ENCODE measurements at places on chromosomes 1 and 21. TPM values are rescaled to one million over a fixed set of nuclear protein-coding genes. Genes with fewer than 3 reads are reported as not detected.

DNA sequence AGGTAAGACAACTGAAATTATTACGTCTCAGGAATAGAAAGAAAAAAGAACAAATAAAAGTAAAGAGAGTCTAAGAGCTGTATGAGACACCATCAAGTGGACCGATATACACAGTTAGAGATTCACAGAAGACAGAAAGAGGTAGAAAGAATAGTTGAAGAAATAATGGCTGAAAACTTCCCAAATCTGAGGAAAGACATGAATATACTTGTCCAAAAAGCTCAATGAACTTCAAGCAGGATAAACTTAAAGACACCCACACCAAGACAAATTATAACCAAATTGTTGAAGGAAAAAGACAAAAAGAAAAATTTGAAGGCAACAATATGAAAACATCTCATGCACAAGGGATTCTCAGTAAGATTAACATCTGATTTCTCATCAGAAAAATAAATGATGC lies 19.6 kb upstream of the WNT3A start:
- no peak for DNase-seq
- no peaks in the 10 kb centered on the region for H3K4me1 ChIP-seq
- no peak overlapping the region for H3K27ac ChIP-seq
- no peak overlapping the region for H3K4me3 ChIP-seq
- H3K36me3 ChIP-seq = no peaks in the 10 kb centered on the region

- H3K4me1 ChIP-seq = peaks cover 11% of the 10 kb centered on the region
- peak overlapping the region; percentile 22 for H3K4me3 ChIP-seq
- peaks cover 3% of the 10 kb centered on the region for H3K27me3 ChIP-seq
- H3K27ac ChIP-seq = peak overlapping the region; percentile 62
- H3K36me3 ChIP-seq = no peaks in the 10 kb centered on the region
Measured at GRCh38 chr1:235938709-235939479, 72.2 kb upstream of the LYST start.

The TCEA3 gene
- total RNA-seq = 12.9 TPM

GRCh38 chr1:9179463-9180110 lies 50.7 kb upstream of the GPR157 start:
- peaks cover 11% of the 10 kb centered on the region for H3K4me1 ChIP-seq
- peaks cover 18% of the 10 kb centered on the region for H3K27me3 ChIP-seq
- no peak overlapping the region for H3K27ac ChIP-seq
- no peak overlapping the region for H3K4me3 ChIP-seq

DNA sequence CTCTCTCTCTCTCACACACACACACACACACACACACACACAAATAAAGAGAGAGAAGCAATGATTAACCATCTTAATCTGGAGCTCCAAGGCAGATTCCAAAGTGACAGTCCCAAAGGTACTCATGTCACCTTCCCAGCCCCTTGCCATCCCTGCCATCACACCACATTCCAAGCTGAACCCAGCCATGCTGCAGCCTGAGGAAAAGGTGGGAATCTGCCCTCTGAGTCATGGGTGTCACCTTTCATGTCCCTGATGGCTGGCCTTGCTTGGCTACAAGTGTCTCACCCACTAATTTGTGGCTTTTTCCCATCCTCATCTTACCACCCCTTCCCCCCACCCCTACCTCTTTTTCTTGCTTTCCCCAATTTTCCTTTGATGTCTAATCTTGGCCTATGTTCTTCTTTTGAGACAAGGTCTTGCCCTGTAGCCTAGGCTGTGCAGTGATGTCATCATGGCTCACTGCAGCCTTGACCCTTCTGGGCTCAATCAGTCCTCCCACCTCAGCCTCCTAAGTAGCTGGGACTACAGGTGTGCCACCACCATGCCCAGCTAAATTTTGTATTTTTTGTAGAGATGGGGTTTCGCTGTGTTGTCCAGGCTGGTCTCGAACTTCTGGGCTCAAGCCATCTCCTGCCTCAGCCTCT lies 3.2 kb downstream of the ANXA9 start:
- H3K27me3 ChIP-seq = no peaks in the 10 kb centered on the region
- no peak overlapping the region for H3K27ac ChIP-seq

- peak overlapping the region; percentile 12 for H3K4me3 ChIP-seq
- DNase-seq = peak; percentile 51
- H3K4me1 ChIP-seq = peaks cover 30% of the 10 kb centered on the region
- H3K36me3 ChIP-seq = no peaks in the 10 kb centered on the region
- H3K27ac ChIP-seq = no peak overlapping the region
Measured at GRCh38 chr1:10530281-10530740, 55.6 kb downstream of the PEX14 start.

DNA sequence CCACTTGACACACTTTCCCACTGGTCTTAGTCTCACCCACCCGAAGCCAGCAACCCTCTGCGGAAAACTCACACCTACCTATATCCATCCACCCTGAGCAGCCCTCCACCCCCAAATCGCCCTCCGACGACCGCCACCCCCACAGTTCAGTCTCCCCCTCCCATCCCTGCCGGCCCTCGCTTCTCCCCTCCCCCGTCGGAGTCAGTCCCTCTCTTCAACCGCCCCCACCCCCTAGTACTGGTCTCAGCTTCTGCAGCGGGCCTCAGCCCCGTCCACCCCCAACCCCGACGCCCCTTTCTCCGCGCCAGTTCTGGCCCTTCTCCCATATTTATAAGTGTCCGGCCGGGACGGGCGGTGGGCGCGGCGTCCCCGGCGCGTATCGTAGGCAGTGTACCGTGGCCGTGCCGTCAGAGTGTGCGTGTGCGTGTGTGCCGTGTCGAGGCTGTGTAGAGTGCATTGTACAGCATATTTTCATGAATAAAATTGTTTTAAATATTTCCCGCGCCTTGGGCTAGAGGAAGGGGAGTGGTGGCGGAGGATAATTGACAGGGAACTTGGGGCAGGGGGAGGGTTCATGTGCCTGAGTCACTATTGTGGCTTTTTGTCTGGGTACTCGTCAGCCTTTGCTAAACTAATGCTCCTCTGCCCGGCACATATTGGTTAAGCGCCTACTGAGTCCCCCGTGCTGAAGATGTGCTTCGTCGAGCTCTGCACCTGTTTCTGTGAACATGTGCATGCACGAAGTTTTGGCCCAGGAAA lies 22.0 kb downstream of the FOXO6 start:
- H3K36me3 ChIP-seq = no peaks in the 10 kb centered on the region
- peaks cover 59% of the 10 kb centered on the region for H3K27me3 ChIP-seq
- peak overlapping the region; percentile 47 for H3K4me3 ChIP-seq

DNA sequence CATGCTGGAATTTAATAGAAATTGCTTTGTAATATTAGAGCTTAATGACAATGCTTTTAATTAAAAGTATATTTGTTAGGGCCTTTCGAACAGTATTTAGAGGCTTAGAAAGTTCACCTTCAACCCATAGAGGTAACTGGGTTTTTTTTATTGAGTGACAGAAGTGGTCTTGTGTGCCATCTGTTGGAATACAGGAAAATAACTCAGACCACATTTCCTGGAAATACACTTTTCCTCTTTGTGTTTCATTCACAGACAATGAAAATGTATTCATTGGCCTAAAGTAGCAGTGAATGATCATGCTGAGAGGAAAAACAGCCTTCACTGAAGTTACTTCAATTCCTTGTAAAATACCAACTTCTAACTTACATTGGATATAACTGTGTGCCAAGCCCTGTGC lies 83.6 kb upstream of the L1TD1 start:
- peaks cover 12% of the 10 kb centered on the region for H3K36me3 ChIP-seq
- H3K27ac ChIP-seq = no peak overlapping the region
- H3K27me3 ChIP-seq = no peaks in the 10 kb centered on the region

The SLC16A4 gene
- 0.46 TPM for total RNA-seq

- no peak overlapping the region for H3K27ac ChIP-seq
- no peak overlapping the region for H3K4me3 ChIP-seq
- no peaks in the 10 kb centered on the region for H3K36me3 ChIP-seq
- DNase-seq = no peak
Measured at GRCh38 chr1:166915042-166915441, 39.0 kb upstream of the TADA1 start.

DNA sequence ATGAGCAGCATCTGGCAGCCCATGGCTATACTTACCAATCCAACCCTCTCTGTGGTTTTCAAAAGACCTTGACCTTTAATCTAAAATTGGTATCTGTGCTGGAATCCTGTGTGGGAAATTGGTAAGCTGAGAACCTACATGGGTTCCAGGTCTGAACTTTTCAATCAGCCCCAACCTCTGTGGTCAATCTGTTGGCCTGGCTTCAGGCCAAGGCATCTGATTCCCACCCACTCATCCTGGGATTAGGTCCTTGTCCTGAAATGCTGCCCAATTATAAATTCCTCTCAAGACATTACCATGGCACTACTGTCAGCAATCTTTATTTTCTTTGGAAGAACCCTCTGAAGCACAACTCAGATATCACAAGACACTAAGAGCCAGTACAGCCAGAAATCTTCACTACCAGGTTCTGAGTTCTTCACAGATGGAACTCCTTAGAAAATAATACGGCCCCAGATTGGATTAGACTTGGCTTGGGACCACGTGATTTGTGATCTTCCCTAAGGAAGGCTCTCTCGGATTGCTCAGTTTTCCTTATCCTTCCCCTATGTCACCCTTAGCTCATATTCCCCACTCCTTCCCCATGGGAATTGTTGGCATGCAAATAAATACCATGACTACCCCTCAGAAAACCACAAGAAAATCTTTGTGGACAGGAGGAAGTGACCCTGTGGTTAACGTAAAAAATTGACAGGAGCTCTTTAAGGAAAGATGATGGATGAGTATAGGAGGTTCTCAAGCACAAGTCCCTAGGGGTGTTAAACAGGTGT lies 207.9 kb upstream of the ST6GALNAC5 start:
- H3K27ac ChIP-seq = no peak overlapping the region
- H3K4me3 ChIP-seq = no peak overlapping the region
- no peak for DNase-seq
- no peaks in the 10 kb centered on the region for H3K4me1 ChIP-seq
- peaks cover 3% of the 10 kb centered on the region for H3K27me3 ChIP-seq

- no peak for DNase-seq
- no peak overlapping the region for H3K4me3 ChIP-seq
- H3K27ac ChIP-seq = no peak overlapping the region
- H3K27me3 ChIP-seq = no peaks in the 10 kb centered on the region
- no peaks in the 10 kb centered on the region for H3K4me1 ChIP-seq
Measured at GRCh38 chr1:211215577-211215976, 43.6 kb upstream of the RCOR3 start.

DNA sequence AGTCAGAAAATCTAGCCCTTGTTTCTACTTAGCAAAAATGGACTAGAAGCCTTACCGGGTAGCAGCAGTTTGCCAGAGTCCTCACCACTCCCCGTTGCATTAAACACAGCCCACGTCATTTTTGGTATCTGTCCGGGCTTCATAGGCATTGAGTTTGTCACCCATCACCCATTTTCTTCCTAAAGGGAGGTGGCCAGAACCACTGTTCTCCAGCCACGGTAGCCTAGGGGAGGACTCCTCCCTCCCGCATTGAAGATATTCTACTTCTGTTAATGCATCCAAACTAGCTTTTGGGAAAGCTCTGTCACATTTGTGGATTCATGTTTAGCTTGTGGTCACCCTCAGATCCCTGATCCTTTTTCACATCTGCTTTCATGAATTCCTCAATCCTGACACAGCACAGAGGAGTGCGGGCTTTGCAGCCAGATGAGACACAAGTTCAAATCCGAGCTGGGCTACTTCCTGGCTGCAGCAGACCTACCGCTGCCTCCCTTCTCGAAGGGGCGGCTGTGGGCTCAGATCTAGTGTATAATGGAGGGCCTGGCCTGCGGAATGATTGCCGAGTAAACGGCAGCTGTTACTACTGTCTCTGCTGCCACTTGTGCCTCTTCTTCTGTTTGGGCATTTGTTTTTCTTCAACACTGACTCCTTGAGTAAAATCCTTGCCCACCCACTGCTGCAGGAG lies 63.2 kb upstream of the EFHD2 start:
- H3K36me3 ChIP-seq = no peaks in the 10 kb centered on the region
- no peaks in the 10 kb centered on the region for H3K4me1 ChIP-seq
- peaks cover 11% of the 10 kb centered on the region for H3K27me3 ChIP-seq
